ENCODE measurements at places on chromosomes 5 and 9.

GRCh38 chr9:37939575-37940095 lies 35.7 kb upstream of the SLC25A51 start:
- DNase-seq: no peak

DNA sequence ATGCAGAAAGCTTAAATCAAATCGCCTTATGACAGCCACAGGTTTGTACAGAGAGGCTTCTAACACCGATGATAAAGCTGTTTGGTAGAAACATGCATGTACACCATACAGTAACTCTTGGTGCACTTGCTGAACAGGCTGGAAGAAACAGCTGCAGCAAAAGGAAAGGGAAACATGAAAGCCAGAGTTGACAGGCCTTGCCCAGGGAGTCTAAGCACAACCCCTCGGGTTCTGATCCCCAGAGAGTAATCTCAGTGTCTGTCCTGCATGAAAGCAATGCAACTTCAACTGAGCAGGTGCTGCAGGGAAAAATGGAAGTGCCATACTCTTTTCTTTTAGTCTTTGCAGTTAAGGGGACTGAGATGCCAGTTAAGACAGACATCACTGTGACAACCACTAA lies 419.9 kb downstream of the BNC2 start:
- DNase-seq: no peak

DNA sequence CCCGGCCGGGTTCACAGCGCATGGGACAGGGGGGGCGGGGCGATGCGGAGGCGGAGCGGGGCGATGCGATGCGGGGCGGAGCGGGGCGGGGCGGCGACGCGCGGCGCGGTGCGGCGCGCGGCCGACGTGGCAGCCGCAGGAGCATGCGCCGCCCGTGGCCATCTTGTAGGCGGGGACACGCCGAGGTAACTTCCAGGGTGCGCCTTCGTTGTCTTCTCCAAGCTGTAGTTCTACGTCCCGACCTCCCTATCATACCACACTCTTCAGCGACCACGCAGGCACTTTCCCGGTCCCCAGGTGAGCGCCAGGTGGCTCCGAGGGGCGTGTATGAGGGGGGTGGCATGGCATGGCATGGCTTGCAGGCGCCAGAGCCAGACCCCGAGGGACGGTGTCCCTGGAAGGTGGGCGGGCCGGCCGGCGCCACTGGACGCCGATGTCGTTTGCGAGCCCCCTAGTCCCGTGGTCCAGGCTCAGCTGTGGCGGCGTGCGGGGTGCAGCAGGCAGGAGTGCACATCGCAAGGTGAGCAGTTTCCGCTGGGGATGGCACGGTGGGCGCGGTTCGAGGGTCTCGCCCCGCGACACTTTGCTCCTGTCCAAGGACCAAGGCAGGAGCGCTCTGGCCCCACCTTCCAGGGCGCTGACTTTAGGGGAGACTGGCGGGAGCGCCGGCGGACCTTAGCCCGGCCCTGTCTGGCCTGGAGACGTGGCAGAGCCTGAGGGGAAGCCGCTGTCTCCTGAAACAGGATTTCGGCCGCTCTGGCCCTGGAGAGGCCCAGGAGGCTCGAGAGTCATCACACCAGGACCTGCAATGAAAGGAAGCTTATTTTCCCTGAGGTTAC lies at the start of gene PRRC1:
TSS of gene PRRC1 (plus strand) at position 161 of the 839 bp plus-strand sequence. CDS start 5,840 bp downstream, outside the sequence.
- DNase-seq: peak; percentile 86

- no peak for DNase-seq
Observed at GRCh38 chr9:136363949-136364748, 605 bp upstream of the DNLZ start.

- DNase-seq: no peak
Observed at GRCh38 chr9:101299901-101300300, 84.9 kb downstream of the BAAT start.

All from sciatic nerve (tissue), 2 donors.